ENCODE measurements at places on chromosomes 4 and X.

- DNase-seq = no peak
These were observed 80.1 kb upstream of the CXCL13 start for GRCh38 chr4:77525538-77525937.

DNA sequence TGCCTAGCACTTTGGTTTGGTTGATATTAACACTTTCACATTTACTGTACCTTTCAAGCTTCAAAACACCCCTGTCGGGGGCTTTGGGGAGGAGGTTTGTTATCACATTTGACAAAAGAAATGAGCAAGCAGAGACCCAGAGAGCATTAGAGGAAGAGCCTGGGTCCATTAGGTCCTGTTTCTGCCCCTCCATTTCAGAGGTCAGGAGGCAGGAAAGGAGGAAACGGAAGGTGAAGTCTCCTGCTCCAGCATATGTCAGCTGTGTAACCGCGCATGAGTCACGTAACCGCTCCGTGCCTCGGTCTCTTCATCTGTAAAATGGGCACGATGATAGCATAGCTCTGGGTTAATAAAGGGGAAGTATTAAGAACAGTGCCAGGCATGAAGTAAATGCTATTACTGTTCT, 201.9 kb upstream of the BCOR start:
- no peak for DNase-seq

DNA sequence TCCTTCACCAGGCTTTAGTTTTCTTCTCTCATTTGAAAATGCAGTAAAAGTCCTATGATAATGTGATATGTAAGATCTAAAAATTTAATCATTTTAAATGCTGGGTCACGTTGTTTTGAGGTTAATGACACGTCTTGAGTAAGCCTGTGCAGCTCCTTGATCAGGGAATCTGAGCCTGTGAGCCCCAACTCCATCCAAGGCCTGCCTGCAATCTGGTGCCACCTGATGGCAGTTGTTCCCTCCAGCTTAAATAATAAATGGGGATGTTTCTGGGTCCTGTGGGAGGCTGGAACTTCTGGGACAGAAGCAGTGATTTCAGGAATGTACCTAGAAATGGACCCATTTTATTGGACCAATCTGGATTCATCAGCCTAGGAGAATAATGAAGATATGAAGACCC, 455.4 kb upstream of the ADGRL3 start:
- DNase-seq = no peak

- DNase-seq = no peak
These were observed 20.2 kb downstream of the ZCCHC13 start for GRCh38 chrX:74324131-74324530.

DNA sequence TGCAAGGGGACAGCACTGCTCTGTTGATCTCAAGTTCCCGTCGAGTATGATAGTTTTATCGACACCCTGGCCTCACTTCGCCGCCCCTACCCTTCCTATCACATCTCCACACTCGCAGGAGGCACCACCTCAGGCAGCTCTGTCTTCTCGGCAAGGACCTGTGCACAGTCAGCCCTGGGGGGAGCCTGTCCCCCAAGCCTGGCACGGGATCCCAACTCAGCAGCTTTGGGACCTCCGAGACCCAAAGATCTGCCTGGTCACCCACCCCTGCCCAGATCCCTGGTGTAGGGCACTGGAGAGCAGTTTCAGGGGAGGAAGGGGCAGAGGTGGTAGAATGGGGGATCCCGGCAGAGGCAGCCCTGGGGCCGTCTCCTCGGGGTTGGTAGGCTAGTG, 18.0 kb upstream of the UBA1 start:
- no peak for DNase-seq

DNA sequence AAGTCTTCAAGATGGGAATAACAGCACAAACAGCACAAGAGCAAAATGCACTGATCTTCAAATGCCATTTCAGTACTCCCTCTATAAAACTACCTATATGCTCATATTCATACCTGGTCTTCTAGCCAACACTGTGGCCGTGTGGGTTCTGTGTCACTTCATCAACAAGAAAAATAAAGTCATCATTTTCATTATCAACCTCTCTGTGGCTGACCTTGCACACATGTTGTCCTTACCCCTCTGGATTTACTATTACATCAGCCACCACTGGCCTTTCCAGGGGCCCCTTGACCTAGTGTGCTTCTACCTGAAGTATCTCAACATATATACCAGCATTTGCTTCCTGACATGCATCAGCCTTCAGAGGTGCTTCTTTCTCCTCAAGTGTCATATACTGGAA, 59.6 kb upstream of the GPR174 start:
- DNase-seq = no peak

GRCh38 chr4:74311696-74312313, 3.5 kb downstream of the EPGN start:
- no peak for DNase-seq

- DNase-seq = no peak
These were observed 589 bp upstream of the NEUROG2 start for GRCh38 chr4:112516471-112517066.

DNA sequence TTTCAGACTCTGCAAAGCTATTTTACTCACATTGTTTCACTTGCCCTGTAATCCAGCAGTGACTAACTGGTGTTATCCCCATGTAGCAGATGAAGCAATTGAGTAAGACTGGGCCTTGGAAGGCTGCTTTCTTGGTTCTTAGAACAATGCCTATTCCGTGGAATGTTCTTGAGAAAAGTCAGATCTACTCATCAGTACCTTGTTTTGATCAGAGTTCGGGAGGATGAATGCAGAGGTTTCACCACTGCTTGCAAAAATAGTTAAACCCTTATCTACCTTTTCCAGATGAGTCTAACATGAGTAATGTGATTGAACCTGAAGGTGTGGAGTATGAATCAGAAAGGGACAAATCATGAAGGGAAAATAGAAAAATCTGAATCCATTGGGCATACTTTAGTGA, 1.8 kb downstream of the MAOB start:
- no peak for DNase-seq

GRCh38 chrX:74949717-74950116, 24.5 kb upstream of the NEXMIF start:
- DNase-seq = no peak

All from activated CD4-positive, CD25-positive, alpha-beta regulatory T cell (primary cell).